Astrocyte of the hippocampus (primary cell): ENCODE measurements at places on chromosomes 6 and 20.

GRCh38 chr20:47346172-47346571 is 10.3 kb downstream of the ZMYND8 start:
- DNase-seq, result no peak

DNA sequence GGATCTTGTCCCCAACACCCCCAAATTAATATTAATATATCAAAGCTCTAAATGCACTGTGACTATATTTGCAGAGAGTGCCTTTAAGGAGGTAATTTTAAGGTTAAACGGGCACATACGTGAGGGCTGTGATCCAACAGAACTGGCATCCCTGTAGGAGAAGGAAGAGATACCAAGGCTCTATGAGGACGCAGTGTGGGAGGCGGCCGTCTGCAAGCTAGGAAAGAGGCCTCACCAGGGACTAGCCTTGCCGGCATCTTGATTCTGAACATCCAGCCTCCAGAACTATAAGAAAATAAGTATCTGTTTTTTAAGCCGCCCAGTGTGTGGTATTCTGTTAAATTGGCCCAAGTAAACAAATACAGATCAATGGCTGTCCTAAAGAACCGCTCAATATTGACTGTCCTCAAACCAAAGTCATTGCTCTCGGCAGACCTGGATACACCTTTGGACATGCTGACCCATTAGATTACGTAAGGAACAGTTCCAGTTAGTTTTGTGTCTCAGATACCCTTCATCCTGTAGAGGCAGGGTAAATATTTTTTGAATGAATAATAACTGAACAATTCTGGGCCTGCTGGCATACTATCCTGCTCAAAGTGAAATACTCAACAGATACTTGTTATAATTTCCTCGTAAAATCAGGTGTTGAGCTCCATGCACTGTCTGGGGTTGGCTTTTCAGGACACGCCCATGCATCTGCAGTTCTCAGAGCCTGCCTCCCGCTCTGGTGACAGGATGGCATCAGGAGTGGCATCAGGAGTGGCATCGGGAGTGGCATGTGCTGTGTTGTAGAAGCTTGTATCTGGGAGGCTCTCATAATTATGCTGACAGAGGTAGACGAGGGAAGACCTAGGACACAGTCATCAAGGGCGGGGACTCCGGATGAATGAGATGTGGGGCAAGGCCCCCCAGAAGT is 6.3 kb downstream of the PRR18 start:
- DNase-seq, result no peak

DNA sequence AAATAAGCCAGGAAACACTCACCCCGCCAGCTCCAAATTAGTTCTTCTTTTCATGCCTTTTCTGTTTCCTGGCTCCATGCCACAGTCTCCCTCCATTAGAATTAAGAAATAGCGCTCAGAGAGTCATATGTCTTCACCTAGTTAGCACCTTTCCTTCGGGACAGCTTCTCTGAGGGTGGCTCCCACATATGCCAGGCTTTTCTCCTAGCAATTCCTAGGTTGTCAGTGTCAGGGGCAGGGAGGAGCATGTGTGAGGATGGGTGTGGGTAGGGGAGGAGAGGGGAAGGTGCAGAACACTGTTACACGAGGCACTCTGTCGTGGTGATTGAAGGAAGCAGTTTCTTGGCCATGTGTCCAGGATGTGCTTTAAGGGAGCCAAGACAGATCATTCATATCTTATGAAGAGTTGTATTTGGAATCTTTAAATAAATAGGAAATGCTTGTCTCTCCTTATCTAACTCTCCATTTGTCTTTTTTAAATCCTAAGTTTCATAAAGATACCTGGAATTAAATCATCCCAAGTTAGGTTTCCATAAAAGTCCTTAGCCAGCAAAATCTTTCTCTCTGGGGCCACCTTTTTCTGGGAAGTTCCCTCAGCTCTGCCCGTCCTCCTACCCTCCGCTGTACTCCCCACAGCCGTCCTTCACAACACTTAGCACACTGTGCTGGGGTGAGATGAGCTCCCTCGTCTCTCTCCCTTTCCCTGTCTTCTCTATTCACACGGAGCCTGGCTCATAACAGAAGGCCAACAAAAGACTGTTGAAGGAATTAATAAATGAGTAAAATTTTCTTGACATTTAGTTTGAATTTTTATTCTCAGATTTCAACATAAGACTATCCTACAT is 361.0 kb downstream of the CD83 start:
- no peak for DNase-seq

- DNase-seq, result no peak
Measured at GRCh38 chr6:116283191-116283590, 3.5 kb upstream of the TSPYL1 start.

DNA sequence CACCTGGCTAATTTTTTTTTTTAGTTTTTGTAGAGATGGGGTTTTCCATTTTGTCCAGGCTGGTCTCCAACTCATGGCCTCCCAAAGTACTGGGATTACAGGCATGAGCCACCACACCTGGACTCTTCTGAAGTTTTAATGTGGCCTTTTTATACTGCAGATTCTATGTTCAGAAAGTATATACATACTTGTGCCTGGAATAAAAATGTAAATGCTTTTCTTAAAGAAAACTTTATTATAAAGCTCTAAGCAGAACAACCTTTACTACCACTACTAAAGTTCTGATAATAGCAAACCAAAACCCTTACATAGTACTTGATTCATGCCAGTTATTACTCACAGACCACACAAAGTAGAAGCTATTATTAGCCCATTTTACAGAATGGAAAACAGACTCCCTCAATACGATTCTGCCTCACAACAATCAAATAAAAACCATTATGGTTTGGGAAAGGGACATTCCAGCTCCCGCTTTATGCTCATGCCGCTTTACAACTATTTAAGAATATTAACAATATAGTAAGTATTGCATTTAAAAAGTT is 5.3 kb downstream of the PHIP start:
- DNase-seq, result no peak

- no peak for DNase-seq
Measured at GRCh38 chr6:163187201-163187600, 227.3 kb upstream of the QKI start.

GRCh38 chr6:167493976-167494697 is 169.3 kb downstream of the TTLL2 start:
- DNase-seq, result no peak

GRCh38 chr20:46120136-46120535 is 2.0 kb downstream of the CD40 start:
- no peak for DNase-seq

- no peak for DNase-seq
Measured at GRCh38 chr20:17391127-17391771, 139.9 kb downstream of the BFSP1 start.

DNA sequence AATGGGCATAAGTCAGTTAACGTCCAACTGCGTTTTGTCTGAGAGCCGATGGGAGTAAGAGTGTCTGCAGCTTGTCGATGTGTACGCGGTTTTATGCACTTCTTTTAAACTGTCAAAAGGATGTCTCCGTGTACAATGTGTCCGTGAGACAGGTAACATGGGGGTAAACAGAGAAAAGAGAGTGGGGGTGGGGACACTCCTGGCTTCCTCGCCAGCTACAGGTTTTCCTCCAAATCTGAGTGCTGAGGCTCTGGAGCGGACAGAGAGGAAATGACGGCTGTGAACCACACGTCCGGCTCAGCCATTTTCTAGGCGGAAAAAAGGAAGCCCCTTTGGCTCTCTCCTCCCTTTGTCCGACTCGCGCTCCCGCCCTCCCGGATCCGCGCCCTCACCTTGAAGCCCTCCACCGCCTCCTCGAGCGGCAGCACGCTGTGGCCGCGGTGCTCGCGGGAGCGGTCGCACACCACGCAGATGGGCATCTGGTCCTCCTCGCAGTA is 916 bp downstream of the TRIM27 start:
- DNase-seq, result no peak

GRCh38 chr20:22757424-22758183 is 173.2 kb upstream of the FOXA2 start:
- no peak for DNase-seq

- DNase-seq, result no peak
Measured at GRCh38 chr6:13253272-13253671, 75.1 kb downstream of the TBC1D7 start.

DNA sequence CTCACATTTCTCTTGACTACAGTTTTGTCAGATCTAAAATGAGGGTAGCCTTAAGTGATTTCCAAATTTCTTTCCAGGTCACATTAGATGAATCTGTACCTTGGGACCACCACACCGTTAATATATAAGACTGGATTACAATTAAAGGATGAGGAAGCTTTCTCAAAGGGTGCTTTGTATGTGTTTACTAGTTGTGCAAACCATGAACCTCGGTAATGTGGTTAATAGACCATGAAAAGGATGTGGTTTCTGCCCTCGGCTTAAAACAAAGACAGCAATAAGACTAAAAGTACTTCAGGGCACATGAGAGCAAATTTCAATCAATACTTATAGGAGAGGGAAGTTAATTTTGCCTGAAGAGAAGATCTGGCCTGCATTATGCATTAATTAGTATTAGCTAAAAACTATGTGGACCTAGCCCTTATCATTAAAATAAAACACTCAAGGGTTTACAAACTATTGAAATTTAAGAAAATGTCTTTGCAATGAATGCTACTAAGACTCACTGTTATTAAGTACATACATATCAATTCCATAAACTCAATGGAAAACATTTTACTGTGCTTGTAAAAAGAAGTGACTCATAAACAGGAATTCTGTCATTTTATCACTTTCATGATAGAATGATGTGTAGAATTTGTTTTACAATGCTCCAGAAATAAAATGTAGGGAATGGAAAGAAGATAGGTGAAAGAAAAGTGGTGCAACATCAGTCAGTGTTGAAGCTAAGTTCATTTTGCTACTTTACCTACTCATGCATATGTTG is 936 bp upstream of the TMX4 start:
- DNase-seq, result no peak

GRCh38 chr6:125107896-125108295 is 45.7 kb upstream of the TPD52L1 start:
- DNase-seq, result no peak

DNA sequence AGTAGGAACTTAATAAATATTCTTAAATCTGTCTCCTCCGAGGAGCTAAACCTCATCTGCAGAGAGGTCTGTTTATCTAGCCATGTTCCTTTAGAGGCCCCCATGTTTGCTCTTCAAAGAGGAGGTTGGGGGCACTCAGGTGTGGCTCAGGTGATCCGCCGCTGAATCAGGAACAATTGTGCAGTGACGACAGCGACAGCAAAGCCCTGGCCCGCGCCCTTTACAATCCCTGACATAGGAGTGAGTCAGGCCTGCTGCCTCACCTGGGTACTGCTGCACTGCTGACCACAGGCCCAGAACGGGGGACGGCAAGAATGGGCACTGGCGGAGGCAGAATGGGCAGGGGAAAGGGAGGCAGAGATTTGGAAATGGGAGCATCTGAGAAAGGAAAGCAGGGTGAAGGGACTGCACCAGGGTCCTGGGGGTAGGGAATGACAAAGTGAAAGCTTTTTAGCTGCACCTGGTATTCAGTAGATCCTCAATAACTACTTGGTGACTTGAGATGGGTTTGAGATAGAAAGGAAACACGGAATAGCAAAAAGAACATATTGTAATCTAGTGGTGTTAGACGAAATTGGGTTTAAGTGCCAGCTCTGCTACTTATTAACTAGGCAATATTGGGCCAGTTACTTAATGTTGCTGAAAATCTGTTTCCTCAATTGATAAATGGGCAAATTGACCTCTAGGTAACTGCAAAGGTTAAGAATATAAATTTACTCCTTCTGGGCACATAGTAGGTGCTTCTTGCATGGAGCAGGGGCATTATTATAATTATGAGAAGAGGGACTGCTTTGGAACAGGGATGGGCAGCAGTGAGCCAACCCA is 5.4 kb upstream of the IER3 start:
- peak; percentile 39 for DNase-seq

DNA sequence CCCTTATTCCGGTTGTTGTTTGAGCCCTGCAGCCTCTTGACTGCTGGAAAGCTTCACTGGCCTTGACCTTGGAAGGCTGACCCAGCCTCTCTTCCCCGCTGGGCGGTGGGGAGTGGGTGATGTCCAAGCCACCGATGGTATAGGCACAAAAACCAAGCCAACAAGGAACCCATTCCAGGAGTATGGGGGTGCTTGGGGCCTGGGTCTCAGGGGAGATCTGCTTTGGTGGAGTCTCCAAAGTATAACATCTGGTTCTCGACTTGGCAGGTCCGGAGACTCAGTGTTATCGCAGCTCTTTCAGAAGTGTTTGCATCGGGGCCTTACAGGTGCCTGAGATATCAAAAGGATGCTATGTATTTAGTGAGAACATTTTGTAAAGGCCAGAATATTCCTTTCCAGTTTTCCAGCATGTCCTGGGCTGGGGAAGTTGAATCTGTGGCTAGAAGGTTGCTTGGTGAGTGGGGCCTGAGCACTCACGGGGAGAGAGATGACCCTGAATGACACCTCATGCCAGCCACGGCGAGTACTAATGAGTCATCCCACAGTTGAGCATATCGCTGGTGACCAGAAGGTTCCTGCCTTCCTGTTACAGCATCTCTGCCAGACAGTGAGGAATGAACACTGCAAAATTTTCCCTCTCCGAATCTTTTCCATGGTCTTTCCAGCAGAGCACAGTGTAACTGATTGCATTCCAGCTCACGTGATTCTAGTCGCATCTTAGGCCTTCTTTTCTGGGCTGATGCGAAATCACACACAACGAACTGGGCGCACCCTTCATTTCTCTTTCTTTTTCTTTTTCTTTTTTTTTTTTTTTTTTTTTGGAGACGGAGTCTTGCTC is 133.9 kb downstream of the ZDHHC14 start:
- peak; percentile 67 for DNase-seq

DNA sequence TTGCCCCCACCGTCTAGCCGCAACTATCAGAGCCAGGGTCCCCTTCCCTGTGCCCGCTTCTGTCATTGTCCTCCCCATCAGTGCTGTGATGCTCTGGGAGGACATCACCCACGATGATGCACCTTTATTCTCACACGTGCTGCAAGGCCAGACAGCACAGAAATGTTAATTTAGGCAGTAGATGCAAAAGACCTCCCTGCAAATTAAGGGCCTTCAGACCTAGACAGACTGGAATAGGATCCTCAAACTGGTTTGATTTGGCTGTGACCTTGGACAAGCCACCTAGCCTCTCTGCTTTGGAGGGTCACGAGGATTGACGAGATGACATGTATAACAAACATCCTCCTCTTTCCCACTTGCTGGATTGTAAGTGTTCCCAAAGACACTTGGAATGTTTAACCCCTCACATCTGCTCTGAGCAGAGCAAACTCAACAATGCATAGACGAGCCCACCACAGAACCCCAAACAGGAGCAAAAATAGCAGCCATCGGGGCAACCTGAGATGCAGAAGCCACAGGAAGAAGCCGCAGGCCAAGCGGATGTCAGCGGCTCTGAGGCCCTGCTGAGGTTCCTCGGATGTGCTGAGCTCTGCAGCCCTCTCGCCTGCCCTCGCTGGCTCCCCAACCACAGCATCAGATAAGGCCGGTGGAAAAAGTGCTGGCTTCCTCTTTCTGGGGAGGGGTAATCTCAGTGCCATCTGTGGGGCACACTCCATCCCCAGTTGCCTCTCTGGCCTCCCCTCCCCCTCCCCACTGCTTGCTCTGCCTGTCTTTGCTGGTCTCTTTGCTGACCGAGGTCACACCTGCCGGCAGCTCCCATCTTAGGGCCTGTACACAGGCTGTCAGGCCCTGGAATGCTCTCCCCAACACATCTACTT is 35.3 kb downstream of the TOX2 start:
- peak; percentile 44 for DNase-seq
